NCI-H2081 treated with DMSO at 0.1 percent for 48 hours (cell line): ENCODE measurements at places on chromosomes 16 and 17.

- no peak for DNase-seq
Observed at GRCh38 chr17:36089888-36090836, at the start of gene CCL3. CCL3 (minus strand) TSS chr17:36090143; CDS start chr17:36090058, 85 bp downstream.

DNA sequence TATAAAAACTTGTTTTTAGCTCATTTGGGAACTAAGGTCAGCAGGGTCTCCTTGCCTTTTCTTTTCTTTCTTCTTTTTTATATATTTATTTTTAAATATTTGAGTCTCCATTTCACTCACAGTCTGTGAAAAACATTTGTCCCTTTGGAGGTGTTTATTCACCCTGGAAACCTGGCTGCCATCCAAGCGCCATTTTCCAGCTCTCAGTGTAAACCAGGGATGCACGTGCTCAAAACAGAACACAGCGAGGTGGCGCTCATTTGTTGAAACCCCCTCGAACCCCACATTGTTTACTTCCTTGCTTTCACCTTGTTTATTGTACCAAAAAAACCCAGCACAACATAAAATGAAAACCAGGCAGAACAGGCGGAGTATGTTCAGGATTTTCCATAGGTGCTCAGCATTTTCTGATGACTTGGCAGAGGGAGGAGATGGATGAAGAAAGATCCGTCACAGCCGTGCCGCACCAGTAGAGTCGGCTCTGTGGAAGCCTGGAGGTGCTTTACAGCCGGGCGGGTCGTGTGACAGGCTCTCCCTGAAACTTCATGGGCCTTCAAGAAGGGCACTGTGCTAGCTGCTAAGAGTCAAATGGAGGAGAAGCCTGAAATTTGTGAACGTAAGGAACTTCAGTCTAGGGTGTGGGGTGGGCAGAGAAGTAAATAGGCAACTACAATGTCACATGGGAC, 284.4 kb downstream of the FOXL1 start:
- DNase-seq, result no peak

DNA sequence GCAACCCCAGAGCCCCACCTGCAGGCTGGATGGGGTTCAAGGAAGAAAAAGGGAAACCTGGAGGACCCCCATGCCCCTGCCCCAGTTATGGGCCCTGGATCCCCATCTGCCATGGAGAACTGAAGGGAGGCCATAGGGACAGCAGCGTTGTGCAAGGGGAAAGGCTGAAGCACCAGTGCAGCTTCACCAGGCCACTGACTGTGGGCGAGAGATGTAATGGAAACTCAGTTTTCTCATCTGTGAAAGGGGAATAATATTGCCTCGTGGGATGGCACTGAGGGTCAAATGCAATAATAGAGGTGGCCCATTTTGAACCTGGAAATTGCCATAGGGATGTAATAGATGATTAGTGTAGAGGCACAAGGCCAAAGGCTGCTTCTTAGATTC, 9.9 kb upstream of the TSPOAP1 start:
- no peak for DNase-seq

GRCh38 chr17:282912-283882, 69.4 kb downstream of the RPH3AL start:
- DNase-seq, result no peak

DNA sequence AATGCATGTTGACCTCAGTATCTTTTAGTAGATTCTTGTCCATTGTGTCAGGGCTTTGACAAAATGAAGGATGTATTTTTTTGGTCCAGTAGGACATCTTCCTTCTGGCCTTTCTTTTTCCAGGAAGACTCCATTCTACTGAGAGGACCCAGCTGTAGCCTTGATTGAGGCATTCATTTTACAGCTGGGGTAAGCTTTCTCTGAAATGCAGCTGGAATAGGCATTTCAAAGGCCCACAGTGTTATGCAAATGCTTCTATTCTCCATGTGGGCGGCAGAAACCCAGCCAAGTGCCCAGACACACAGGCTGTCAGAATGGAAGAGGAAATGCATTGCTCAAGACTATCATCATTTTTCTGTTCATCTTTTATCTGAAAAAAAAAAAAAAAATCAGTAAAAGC, 629.0 kb upstream of the CDH8 start:
- DNase-seq, result no peak
